ENCODE measurements at places on chromosomes 4 and X.

DNA sequence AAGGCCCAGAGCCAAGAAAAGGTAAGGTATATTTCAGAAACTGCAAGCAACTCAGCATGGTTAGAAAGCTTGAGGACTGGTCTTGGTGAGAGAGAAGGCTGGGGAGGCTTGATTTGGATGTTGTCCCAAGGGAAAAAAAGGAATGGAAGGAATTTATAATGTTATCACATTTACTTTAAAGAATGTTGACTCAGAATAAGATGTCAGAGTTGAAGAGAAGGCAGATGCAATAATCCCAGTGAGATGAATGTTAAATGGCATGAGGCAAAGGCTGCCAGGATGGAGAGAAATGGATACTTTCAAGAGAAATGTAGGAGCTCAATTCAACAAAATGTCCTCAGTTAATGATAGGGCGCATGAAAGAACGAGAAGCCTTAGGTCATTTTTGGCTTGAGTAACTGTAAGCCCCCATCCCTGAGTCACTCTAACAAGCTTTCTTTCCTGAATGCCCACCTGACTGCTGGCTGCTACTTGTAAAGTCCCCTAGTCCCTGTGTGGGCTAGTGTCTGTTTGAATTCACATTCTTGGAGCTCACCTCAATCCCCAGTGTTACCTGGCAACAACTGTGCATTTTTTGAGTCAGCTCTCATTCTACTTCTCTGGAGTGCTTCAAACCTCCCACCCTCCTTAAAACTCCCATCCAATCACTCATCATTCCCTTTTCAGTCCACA lies 103.0 kb upstream of the TAPT1 start:
- peak; percentile 3 for DNase-seq

GRCh38 chr4:55887594-55887993 lies 34.1 kb downstream of the EXOC1 start:
- DNase-seq = no peak

- no peak for DNase-seq
These were observed 496.2 kb upstream of the NDST4 start for GRCh38 chr4:115609631-115610030.

GRCh38 chrX:74195605-74196004 lies 108.4 kb upstream of the ZCCHC13 start:
- DNase-seq = no peak

GRCh38 chrX:81202943-81203342 lies 1.0 kb downstream of the SH3BGRL start:
- DNase-seq = no peak

DNA sequence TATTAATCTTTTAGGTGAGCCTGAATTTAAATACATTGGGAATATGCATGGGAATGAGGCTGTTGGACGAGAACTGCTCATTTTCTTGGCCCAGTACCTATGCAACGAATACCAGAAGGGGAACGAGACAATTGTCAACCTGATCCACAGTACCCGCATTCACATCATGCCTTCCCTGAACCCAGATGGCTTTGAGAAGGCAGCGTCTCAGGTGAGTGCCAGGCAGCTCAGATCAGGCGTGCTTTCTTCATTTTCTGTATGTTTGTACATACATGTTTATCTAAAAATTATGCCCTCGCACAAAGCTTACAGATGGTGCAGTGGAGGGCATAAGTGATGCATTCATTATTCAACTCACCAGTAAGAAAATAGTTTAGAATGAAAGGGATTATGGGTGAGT lies 85.6 kb downstream of the CPE start:
- DNase-seq = no peak

GRCh38 chrX:124117325-124117724 lies 155.8 kb downstream of the STAG2 start:
- no peak for DNase-seq

- peak; percentile 61 for DNase-seq
These were observed 2.1 kb downstream of the C4orf54 start for GRCh38 chr4:99655308-99656081.

DNA sequence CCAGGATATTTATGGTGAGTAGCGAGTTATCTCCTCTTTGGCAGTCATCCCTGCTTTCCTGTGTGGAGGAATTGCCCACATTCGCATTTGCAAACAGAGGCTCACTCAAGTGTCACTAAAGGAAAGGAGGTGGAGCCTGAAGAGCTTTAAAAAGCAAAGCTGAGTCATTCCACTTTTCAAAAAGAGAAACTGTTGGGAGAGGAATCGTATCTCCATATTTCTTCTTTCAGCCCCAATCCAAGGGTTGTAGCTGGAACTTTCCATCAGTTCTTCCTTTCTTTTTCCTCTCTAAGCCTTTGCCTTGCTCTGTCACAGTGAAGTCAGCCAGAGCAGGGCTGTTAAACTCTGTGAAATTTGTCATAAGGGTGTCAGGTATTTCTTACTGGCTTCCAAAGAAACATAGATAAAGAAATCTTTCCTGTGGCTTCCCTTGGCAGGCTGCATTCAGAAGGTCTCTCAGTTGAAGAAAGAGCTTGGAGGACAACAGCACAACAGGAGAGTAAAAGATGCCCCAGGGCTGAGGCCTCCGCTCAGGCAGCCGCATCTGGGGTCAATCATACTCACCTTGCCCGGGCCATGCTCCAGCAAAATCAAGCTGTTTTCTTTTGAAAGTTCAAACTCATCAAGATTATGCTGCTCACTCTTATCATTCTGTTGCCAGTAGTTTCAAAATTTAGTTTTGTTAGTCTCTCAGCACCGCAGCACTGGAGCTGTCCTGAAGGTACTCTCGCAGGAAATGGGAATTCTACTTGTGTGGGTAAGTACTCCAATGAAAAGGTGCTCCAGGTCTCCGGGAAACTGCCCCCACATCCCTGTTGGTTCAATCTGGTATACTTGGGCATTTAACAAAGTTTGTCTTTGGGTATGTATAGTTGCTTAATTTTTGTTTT lies at the start of gene EGF:
EGF (plus strand) TSS at position 178 of the 890 bp plus-strand sequence; CDS start at position 631, 453 bp downstream.
- DNase-seq = peak; percentile 50

DNA sequence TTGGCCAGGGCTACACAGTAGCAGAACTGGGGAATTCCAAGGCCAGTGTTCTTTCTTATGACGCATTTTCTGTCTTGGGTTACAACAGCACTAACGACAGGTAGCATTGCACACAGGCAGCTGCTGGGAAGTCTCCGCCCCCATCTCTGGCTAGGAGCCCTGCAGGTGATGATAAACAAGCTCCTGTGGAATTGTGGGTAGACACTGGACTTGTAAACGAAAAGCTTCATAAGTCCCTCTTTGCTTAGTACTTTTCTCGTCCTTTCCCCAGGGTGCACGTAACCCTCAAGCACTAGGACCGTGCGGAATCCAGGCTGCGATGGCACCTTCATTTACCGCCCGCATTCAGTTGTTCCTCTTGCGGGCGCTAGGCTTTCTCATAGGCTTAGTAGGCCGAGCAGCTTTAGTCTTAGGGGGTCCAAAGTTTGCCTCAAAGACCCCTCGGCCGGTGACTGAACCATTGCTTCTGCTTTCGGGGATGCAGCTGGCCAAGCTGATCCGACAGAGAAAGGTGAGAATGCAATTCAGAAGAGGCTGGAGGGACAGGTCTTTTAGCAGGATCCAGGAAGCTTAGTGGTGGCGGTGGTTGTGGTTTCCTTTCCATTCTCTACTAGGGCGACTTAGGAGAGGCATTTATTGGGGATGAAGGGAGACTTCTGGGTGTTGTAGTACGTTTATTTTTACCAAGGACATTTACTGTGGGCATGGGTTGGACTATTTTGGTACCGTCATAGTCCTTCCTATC lies at the start of gene FAAH2:
FAAH2 (plus strand) TSS at position 200 of the 745 bp plus-strand sequence; CDS start at position 320, 120 bp downstream.
- DNase-seq = no peak

- DNase-seq = peak; percentile 1
These were observed 280.8 kb upstream of the NOCT start for GRCh38 chr4:138734746-138735145.

GRCh38 chr4:179076865-179077264 lies 1634.6 kb upstream of the AGA start:
- peak; percentile 4 for DNase-seq

DNA sequence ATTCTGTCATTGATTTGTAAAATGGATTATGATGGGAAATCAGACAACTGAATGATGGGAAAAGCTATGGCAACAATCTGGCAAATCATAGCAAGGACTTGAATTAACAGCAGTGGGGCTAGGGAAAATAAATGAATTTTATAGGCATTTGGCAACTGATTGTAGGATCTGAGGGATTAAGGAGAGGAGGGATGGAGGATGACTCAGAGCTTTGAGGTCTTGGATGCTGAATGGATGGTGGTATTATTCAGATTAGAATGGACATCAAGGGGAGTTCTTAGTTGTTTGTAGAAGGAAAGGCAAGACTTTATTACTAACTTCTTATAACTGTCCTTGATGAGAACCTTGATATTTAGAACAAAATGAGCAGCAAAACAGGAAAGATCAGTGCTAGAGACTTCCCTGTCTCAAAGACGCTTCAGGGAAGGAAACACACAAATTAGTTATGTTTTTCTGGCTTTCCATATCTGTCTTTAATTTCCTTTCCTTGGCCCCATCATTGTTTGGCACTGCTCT lies 51.4 kb upstream of the HHIP start:
- no peak for DNase-seq

- peak; percentile 28 for DNase-seq
These were observed 59.4 kb downstream of the TSC22D3 start for GRCh38 chrX:107716118-107716684.

DNA sequence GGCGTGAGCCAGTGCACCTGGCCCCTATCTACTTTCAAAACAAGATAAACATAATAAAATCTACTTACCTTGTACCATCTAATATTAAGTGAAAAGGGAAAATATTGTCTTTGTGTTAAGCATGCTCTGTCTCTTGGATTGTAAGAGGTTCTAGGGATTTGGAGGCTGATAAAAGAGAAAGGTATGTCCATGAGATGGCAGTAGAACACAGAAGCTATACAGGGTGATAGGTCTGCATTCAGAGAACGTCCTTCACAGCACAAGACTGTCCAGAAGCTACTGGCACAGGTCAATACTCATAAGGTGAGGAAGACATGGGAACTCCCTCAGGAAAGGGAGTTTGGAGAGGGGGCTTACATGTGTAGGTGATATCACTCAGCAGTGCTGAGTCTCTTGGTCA lies 135.5 kb downstream of the TMEM47 start:
- no peak for DNase-seq

DNA sequence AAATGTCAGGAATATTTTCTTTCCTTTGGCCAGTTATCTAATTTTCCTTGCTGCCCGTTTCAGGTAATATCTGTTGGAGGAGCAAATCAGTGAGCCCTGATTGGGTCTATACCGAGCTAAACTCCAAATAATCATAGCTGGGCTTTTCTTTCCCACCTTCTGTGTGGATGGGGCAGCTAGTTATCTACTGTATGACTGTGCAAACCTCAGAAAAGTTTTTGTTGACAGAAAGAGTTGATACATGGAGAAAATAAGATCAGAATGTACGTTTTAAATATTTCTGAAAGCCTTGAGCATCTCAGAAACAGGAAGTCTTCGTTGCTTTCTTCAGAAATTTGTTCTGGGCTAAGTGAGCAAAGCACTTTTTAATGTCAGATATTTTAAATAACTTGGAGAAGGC lies 6.2 kb upstream of the CXCL5 start:
- no peak for DNase-seq

- DNase-seq = no peak
These were observed 55.9 kb downstream of the DCK start for GRCh38 chr4:71049395-71049794.

GRCh38 chr4:93187892-93188291 lies 640.7 kb upstream of the ATOH1 start:
- DNase-seq = no peak

DNA sequence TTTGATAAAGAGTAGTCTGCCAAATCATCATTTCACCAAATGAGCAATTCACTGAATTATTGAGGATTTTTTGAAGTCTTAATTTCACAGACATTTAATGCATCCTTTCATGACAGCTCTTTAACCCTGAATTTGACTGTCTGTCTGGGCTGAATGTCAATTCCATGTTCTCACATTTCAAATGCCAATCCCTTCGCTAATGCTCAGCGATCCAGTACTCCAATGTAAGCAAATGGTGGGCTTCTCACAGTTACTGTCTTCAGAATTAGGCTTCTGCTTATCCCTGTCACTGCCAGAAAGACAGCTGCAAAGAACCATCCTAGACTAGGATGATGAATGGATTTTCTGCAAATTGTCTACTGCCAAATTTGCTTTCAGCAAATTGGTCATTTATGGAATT lies 36.2 kb upstream of the USP38 start:
- no peak for DNase-seq

DNA sequence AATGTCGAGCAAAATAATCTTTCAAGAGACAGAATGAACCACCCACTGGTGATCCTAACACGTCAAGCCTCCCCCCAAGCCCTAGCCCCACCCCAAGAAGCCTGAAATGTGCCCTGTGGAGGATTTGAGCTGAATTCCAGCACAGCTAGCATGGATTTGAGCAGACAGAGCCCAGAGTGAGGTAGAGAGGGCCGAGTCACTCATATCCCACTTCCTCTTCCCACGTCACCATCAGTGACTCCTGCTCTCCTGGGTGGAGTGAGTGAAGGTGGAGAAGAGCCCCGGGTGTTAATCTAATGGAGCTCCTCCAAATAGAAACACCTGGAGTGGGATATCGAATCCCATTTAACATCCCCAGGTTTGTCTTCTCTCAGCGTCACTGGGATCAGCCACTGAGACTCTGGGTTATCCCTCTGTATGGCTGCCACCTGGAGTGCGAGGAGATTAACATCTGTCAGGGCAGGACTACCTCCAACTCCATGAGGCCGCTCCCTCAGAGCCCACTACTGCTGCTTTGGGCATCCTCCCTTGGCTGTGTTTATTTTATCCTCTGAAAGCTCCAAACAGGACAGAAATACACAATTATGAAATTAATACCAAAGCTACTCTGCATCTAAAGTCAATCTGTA lies 136.6 kb downstream of the NWD2 start:
- no peak for DNase-seq

- DNase-seq = peak; percentile 5
These were observed 3.1 kb downstream of the ZNF630 start for GRCh38 chrX:48068096-48068887.

GRCh38 chr4:142121448-142122350 lies 485.3 kb downstream of the IL15 start:
- DNase-seq = no peak

DNA sequence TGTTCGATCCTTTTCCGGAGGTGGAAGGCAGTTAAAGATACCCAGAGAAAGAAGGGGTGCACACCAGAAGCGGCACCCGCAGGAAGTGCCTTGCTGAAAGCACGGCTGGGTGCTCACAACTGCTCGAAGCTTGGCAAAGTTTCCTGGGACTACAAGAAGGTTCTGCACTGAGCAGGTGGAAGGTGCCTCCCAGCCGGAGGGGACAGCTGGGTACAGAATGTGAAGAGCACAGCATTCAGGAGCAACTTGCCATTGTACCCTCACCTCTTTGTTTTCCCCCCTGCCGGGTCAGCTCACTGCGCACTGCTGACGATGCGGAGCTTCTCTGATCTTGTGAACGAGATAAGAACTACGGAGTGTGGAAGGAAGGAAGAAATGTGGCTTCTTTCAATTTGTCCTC lies 289.2 kb downstream of the FBXW7 start:
- DNase-seq = no peak

All from Daoy (cell line).